ENCODE measurements at places on chromosomes 6 and 20. TPM values are rescaled to one million over a fixed set of nuclear protein-coding genes. Genes with fewer than 3 reads are reported as not detected.

Gene DAAM2
- polyA plus RNA-seq = 38.8 TPM

Gene TMEM244
- not detected for polyA plus RNA-seq

Gene FAM83D
- polyA plus RNA-seq = 4.6 TPM

Gene OPRM1
- not detected for polyA plus RNA-seq

Gene MEI4
- 0.03 TPM for polyA plus RNA-seq
